ENCODE measurements at places on chromosomes 6 and 20. TPM values are rescaled to one million over a fixed set of nuclear protein-coding genes. Genes with fewer than 3 reads are reported as not detected.

The FAM209A gene
- polyA plus RNA-seq = not detected

The SNPH gene
- 9.0 TPM for polyA plus RNA-seq

The RFX6 gene
- not detected for polyA plus RNA-seq

GRCh38 chr6:38503960-38504682, 135.6 kb downstream of the BTBD9 start:
- DNase-seq = no peak

GRCh38 chr6:35539223-35539622, 26.5 kb upstream of the TULP1 start:
- DNase-seq = no peak

GRCh38 chr20:8133851-8134451, 1.9 kb downstream of the PLCB1 start:
- DNase-seq = no peak

GRCh38 chr6:110728501-110728900, 86.8 kb downstream of the CDK19 start:
- no peak for DNase-seq

DNA sequence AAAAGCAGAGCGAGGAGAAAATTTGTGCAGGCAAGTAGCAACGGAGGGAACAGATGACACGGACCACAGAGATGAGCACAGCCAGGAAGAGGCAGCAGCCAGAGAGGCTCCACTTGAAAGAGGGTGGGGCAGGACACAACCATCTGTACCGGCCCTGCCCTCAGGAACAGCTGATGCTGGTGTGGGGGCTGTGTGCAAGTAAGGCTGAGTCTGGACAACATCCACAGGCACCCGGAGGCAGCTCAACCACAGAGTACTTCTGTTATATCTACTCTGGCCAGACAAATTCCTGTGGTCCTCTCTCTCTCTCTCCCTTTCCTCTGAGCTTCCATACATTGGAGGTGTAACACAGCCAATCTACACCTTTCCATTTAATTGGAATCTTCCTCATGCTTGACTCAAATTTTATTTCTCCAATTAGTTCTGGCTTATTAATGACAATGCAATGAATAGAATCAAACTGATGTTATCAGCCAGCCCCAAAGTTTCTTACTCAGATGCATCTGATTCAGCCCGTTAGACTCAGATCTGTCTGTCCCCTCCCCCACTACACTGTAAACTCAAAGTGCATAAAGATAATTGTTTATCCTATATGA, 24.9 kb downstream of the KIF13A start:
- DNase-seq = no peak

DNA sequence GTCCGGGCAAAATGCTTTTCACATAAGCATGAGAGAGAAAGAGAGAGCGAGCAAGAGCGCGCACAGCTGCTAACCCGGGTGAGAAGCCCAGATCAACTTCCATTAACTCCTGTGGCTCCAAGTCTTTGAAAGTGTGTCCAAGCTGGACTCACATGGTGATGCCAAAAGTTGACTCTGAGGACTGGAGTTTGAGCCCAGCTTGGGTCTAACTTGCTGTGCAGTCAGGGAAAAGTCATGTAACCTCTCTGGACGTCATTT, 357.2 kb upstream of the SULF2 start:
- DNase-seq = no peak

DNA sequence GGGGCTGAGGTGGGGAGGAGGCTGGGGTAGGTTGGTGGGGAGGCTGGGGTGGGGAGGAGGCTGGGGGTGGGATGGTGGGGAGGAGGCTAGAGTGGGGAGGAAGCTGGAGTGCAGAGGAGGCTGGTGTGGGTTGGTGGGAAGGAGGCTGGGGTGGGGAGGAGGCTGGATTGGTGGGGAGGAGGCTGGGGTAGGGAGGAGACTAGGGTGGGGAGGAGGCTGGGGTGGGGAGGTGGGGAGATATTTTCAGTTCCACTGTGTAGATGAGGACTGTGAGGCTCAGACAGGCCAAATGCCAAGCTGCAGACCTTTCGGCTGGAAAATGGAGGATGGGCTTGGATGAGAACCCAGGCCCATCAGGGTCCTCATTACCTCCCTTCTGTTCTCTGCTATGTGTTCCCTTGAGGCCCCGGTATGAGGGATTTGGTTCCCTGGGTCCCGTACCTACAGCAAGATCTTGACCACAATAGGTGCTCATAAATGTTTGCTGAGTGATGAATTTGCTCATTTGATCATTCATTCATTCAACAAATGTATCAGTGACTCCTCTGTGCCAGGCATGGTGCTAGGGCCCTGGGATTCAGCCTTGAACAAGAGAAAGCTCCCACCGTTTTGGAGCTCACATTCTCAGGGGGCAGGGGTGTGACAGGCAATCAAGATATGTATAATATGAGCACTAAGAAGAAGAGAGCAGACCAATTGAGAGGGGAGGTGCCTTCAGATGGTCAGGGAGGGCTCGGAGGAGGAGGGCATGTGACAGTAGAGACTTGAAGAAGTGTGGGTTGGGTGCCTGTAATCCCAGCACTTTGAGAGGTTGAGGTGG, 36.1 kb upstream of the NOL4L start:
- no peak for DNase-seq

- DNase-seq = no peak
Observed at GRCh38 chr6:167987396-167988153, 9.9 kb upstream of the KIF25 start.

DNA sequence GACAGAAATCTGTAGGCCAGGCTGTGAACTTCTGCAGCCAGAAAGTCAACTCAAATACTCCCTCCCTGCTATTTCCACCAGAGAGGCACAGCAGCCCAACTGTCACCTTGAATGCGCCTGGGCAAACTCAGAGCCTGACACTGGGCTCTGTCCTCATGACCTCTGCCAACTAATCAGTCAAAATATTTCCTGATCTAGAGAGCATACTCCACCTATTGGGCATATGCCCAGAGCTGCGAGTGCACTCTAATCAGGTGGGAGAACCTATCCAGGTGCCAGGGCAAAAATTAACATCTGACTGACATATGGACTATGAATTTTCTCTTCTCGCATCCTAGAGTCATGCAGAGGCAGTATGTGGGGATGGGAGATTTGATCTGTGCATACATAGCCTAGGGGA, 406.3 kb upstream of the RUNX2 start:
- DNase-seq = no peak

DNA sequence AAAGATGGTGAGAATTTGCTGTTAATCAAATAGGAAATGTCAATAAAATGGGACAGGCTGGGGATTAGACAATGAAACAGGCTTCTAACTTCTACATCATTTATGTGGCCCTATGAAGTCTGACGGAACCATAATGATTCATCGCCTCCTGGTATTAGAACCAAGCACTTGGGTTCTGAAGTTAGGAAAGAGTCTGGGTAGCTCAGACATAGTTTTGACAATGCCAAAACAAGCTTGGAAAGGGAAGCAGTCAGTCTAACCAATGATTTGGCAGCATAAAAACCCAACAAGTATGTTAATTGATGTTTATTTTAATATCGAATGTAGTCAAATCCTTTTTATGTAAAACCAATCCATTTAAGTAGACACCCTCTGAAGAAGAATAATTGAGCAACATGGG, 160.8 kb upstream of the RSPO3 start:
- DNase-seq = no peak
